ENCODE measurements at places on chromosomes 13 and 19.

- peak; percentile 82 for DNase-seq
Observed at GRCh38 chr13:48562296-48563066, 29.6 kb upstream of the RCBTB2 start.

DNA sequence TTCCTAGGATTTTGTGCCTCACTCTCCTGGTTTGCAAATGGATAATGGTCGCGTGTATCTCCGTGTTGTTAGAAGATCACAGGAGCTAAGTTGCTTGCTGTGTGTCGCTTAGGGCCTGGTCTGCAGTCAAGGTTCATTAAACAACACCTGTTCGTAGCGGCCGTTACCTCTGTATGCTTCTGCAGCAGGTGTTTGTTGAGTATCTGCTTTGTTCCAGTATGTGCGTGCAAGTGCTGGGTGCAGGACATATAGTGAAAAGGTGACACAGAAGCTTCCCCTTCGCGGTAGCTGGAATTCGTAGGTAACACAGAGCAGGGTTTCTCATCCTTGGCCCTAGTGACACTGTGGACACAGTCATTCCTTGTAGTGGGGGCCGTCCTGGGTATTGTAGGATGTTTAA lies 5.4 kb downstream of the MED25 start:
- no peak for DNase-seq

DNA sequence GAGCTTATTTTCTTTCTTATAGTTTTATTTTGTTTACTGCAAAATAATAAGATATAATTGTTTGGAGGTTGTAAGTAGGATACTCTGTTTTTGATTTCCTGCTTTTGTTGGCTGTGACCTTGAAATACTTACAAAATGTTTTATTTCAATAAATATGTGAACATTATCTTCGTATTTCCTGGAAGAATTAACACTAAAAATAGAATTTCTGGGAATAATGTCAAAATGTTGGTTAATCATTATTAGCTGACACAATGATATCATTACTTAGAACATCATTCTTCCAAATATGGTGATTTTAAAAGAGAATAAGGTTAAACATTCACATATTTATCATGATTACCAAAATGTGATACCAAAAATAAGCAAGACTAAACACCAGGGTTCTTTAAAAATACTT lies 1148.6 kb upstream of the PRR20A start:
- no peak for DNase-seq

- DNase-seq = no peak
Observed at GRCh38 chr13:54949735-54950134, 1921.1 kb downstream of the OLFM4 start.

- DNase-seq = no peak
Observed at GRCh38 chr13:48733739-48734335, 80.1 kb downstream of the CYSLTR2 start.

DNA sequence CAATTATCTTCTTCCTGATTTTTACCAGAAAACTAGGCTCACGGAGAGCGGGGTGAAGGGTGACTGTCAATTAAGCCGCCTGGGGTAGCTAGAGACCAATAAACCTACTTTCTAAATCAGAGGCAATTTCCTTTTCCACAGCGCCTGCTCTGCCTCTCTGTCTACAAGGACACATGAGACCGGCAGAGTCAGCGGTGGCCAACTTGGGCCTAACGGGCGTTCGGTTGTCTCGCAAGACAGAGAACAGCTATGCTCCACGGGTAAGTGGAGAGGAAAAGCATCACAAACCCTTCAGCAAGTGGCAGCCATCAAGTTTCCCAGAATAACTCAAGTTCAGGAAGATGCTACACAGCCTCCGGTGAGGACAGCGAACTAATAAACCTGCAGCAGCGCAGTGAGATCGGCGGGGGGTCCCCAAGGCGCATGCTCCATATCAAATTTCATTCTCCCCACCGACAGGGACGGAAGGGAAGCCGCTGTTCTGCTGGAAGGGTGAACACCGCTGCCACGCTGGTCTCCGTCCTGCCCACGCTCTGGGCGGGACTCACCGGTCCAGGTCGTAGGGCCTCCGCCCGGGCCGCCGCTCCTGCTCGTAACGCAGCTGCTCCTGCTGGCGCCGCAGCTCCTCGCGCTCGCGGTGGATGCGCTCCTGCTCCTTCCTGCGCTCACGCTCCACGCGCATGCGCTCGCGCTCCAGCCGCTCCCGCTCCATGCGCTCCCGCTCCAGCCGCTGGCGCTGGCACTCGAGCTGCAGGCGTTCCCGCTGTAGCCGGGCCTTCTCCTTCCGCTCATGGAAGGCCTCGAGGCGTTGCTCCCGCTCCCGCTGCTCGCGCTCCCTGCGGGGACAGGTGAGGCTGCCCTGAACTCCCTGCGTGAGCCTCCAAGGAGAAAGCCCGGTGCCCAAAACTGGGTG lies 25.8 kb upstream of the TINCR start:
- DNase-seq = no peak

GRCh38 chr13:78976696-78977095 lies 317.7 kb upstream of the OBI1 start:
- no peak for DNase-seq

- DNase-seq = no peak
Observed at GRCh38 chr19:6713773-6714692, 6.4 kb downstream of the C3 start.

- no peak for DNase-seq
Observed at GRCh38 chr19:32053376-32053775, 292.0 kb upstream of the ZNF507 start.

DNA sequence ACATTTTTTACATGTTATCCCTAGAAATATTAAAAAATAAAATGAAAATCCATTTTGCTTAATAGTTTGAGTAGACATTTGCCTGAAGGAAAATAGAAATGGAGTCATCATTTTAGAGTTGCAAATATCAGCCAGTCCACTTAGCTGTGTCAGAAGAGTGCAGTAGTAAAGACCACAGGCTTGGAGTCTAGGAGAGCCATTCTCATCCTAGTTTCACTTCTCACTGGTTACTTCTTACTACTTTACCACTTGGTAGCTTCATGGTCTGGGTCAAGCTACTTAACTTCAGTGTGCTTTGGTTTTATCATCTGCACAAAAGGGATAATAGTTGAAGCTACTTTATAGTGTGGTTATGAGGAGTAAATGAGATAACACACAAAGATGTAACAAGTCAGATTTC lies 286.5 kb upstream of the NBEA start:
- no peak for DNase-seq

DNA sequence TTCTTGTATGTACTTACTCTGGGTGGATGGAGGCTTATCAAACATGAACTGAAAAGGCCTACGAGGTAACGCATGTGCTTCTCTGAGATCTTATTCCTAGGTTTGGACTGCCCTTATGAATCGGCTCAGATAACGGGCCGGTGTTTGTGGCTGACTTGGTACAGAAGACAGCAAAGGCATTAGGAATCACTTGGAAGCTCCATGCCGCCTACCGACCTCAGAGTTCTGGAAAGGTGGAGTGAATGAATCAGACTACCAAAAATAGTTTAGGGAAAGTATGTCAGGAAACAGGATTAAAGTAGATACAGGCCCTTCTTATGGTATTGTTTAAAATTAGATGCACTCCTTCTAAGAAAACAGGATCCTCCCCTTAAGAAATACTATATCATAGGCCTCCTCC lies 172.4 kb upstream of the PCDH9 start:
- DNase-seq = no peak

GRCh38 chr19:48378194-48378570 lies 13.2 kb downstream of the KDELR1 start:
- DNase-seq = no peak

GRCh38 chr13:19962894-19963293 lies 4.4 kb downstream of the ZMYM2 start:
- no peak for DNase-seq

DNA sequence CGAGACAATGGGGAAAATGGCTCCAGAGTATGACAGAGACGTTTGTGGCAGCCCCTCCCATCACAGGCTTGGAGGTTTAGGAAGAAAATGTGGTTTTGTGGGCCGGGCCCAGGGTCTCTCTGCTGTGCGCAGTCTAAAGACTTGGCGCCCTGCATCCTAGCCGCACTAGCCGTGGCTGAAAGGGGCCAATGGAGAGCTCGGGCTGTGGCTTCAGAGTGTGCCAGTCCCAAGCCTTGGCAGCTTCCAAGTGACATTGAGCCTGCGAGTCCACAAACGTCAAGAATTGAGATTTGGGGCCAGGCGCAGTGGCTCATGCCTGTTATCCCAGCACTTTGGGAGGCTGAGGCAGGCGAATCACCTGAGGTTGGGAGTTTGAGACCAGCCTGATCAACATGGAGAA lies 513.1 kb downstream of the PCDH17 start:
- no peak for DNase-seq

DNA sequence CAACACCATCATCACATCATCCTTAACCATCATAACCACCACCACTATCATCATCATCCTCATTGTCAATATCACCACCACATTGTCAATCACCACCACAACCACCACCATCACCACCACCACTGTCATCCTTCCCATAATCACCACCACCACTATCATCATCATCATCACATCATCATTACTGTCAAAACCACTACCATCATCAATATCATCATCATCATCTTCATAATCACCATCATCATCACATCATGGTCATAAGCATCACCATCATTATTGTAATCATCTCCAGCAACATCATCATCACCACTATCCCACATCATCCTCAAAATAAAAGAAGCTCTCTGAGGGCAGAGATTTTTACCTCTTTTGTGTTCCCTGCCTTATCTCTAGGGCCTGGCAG lies 52.2 kb downstream of the MBD3L1 start:
- no peak for DNase-seq

GRCh38 chr19:6452223-6452614 lies 7.4 kb downstream of the SLC25A23 start:
- DNase-seq = no peak

- DNase-seq = no peak
Observed at GRCh38 chr13:112324116-112324515, 52.0 kb upstream of the SPACA7 start.

- DNase-seq = no peak
Observed at GRCh38 chr19:5343848-5344247, 3.2 kb upstream of the PTPRS start.

DNA sequence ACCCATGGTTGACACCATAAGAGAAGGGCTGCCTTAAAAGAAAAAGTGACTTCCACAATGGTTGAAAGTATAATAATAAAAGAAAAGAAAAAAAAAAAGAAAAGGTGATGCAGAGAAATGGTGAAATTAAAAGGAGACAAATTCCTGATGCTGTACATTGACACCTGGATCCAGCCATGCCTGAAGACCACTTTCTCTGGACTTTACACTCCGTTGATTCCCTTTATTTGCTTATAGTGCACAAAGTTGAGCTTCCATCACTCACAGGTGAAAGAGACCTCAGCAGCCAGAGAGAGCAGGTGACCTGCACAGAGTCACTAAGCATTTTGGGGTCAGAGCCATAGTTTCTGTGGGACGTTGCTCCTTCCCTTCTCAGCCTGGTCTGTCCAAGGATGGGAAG lies 12.2 kb upstream of the OR10H5 start:
- DNase-seq = no peak

DNA sequence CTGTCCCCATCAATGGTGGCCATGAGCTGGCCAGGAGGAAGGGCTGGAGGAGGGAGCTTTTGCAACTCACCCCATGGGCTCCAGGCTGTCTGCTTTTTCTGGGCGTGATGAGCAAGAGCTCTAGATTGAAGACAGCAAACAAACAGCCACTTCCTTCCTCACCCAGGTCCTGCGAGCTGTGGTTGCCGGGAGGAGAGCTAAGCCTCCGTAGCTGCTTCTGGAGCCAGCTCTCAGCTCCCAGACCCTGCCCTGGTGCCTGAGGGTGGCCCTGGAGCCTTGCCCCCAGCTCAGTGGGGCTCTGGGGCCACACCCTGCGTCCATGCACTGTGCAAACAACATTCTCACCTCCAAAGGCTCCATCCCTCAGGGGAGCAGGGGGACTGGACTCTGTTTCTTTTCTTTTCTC lies 6.2 kb downstream of the MYO1F start:
- DNase-seq = no peak

DNA sequence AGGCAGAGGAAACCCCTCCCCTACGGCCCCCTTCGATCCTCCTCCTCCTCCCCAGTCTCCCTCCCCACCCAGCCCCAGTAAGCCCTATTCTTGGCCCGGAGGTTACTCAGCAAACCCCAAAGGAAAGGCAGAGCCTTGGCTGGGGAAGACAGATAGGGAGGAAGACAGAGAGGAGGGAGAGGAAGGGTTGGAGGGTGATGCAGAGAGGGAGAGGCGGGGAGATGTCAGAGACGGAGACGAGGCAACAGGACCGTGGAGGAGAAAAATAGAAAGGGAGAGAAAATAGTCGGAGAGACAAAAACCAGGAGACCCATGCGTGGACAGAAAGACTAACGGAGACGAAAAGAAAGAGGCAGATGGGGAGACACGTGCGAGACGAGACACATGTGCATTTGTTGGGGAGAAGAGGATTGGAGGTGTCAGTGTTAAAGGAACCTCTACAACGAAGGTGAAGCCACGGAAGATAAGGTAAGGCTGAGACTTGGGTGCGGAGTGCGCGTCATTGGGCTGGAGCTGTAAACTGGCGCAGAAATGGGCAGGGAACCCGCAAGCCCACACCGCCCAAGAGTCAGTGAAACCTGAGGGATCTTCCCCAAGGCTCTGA lies 2.9 kb downstream of the TGFB1 start:
- DNase-seq = no peak

DNA sequence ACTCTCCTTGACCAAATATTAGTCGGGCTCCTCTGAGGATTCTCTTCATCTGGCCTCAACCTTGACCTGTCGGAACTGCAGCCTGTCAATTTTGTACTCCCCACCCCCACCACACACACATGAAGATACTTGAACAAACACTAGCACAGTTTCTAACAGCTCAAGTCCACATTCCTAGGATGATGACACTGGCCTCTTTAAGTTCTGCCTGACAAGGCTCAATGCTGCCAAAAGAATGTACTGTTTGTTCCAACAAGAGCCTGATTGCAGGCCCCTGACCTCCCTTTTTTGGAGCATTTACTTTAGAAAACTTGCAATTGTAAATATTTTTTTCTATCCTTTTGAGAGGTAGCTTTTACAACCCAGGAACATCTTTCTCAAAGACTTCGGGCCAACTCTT lies 169.2 kb upstream of the IRS2 start:
- no peak for DNase-seq

- DNase-seq = peak; percentile 75
Observed at GRCh38 chr19:49689133-49690078, at the start of gene ADM5. TSS of gene ADM5 (plus strand) at chr19:49689594. CDS start at chr19:49689838, 244 bp downstream.

DNA sequence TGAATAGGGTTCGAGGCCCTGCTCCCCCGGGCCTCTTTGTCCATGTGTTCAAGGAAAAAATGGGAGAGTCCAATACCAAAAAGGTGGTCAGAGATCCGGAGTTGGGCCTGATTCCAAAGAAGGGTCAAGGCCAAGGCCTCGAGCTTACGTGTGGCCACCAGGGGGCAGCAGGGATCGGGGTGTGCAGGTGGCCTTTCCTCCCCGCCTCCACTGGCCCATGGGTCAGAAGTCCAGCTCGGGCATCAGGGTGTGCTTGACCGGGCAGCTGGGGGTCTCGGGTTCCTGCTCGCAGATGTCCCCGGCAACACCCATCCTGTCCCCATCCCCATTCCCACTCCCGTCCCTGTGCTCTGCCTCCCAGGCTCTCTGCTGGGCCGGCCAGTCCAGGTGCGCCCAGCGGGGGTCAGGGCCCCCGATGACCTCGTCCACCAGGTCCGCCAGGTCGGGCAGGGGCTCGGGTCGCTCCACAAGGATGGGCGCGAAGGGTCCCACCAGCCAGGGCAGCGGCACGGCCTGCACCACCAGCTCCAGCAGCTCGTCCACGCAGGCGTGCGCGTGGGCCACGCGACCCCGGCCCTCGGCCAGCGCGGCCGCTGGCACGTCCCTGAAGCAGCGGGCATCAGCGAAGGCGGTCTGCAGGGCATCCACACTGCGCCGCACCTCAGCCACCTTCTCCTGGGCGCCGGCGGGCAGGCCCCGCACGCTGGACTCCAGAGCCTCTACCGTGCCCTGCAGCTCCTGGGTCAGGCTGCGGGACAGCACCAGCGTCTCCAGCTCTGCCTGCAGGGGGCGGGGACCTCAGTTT lies 5.2 kb upstream of the PLIN4 start:
- peak; percentile 76 for DNase-seq

GRCh38 chr13:83995930-83996329 lies 113.7 kb upstream of the SLITRK1 start:
- no peak for DNase-seq

Data from GM13977 (cell line).